ENCODE measurements at places on chromosomes 4 and X. TPM values are rescaled to one million over a fixed set of nuclear protein-coding genes. Genes with fewer than 3 reads are reported as not detected.

DNA sequence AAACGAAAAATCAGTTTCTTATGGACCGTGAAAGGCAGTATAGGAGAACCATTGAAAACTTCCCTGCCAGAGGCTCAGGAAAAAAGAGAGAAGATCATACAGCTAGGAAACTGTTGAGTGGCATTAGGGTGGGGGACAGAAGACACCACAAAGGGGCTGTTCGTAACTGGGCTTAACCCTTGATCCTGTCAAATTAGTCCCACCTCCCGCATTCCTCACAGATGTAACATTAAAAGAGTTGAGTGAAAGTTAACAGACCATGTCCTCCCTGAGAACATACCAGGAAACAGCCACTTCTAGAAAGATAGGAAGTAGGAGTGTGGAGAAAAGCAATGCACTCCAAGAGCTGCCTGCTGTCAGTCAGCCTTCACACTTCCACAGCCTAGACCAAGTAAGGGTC, 8.7 kb downstream of the SHROOM4 start:
- DNase-seq = no peak

DNA sequence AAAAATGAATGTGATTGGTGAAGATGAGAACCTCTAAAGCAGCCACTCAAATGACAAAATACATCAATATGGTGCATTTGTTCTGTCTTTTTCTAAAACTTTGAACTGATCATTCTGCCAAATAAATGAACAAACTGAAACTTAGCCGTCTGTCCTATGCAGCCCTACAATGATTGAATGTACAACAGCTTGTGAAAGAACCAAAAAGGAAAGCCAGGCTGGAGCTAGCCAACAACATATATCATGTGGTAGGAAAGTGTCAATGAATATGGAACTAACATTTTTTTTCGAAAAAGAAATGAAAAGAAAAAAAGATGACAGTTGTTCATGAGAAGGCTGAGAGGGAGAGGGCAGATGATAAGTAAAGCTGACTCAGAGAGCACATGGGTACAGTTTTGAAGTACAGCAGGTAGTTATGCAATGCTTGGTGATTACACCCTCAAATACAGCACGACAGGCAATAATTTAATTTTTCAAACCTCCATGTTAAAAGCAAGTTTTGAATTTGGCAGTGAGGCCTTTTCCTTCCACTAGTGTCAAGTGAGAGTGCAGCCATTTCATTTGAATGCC, 21.2 kb upstream of the SLC7A11 start:
- DNase-seq = no peak

SPANXA2 gene
- total RNA-seq = not detected

- no peak for DNase-seq
Measured at GRCh38 chr4:121216461-121216860, 52.3 kb upstream of the TNIP3 start.

DNA sequence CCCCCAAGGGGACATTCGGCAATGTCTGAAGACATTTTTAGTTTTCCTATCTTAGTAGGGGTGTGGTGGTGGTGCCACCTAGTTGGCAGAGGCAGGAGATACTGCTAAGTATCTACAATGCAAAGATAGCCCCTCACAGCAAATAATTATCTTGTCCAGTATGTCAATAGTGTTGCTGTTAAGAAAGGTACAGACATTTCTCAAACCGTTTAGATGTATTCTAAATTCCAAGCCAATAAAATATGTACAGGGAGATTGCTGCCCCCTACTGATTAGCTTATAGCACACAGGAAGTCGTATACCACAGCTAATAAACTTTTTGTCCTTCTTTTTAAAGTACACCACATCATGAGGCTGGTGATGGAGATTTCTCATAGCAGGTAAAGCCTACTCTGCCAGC, 260.5 kb downstream of the TMA16 start:
- DNase-seq = peak; percentile 19

GRCh38 chr4:15963001-15963451, at the start of gene FGFBP2:
TSS of gene FGFBP2 (minus strand) at chr4:15963175. CDS start at chr4:15963129, 46 bp downstream.
- DNase-seq = peak; percentile 74

ZXDA gene
- 4.6 TPM for total RNA-seq

SMARCA1 gene
- not detected for total RNA-seq

MSL3 gene
- 74.5 TPM for total RNA-seq

TMSB15A gene
- 0.42 TPM for total RNA-seq

- no peak for DNase-seq
Measured at GRCh38 chr4:142396279-142396678, 449.8 kb downstream of the INPP4B start.

- no peak for DNase-seq
Measured at GRCh38 chr4:156493858-156494257, 477.7 kb downstream of the PDGFC start.

LIMCH1 gene
- total RNA-seq = not detected

ADRA2C gene
- total RNA-seq = not detected

- no peak for DNase-seq
Measured at GRCh38 chr4:183920512-183920911, 15.4 kb downstream of the STOX2 start.

All from activated CD4-positive, alpha-beta T cell treated with anti-CD3 and anti-CD28 coated beads, Interleukin-2, amount 10 ng/mL, durations not matched to agents 7 days and 5 days (primary cell).